Activated T-cell treated with anti-CD3 and anti-CD28 coated beads, Interleukin-2, amount 50 U/mL, for 48 hours (primary cell): ENCODE measurements at places on chromosomes 6 and 20.

- no peak for DNase-seq
Observed at GRCh38 chr6:170266061-170266825, 24.6 kb downstream of the DLL1 start.

DNA sequence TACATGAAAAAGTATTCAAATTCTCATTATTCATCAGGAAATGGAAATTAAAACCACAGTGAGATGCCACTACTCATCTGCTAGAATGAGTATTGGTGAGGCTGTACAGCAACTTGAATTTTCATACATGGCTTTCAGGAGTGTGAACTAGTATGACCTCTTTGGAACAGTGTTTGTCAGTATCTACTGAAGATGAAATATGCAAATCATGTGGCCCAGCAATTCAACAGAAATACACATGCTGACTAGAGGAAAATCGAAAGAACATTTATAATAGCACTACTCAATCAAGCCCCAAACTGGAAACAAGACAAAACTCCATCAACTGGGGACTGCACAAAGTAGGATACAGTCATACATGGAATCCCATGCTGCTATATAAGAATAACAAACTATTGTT, 102.2 kb downstream of the DCDC2 start:
- DNase-seq, result no peak

GRCh38 chr6:50848989-50849795, 30.5 kb downstream of the TFAP2B start:
- DNase-seq, result no peak

GRCh38 chr6:157040191-157040590, 263.0 kb downstream of the ARID1B start:
- DNase-seq, result no peak

- DNase-seq, result no peak
Observed at GRCh38 chr6:109332748-109333147, 49.5 kb downstream of the CD164 start.

DNA sequence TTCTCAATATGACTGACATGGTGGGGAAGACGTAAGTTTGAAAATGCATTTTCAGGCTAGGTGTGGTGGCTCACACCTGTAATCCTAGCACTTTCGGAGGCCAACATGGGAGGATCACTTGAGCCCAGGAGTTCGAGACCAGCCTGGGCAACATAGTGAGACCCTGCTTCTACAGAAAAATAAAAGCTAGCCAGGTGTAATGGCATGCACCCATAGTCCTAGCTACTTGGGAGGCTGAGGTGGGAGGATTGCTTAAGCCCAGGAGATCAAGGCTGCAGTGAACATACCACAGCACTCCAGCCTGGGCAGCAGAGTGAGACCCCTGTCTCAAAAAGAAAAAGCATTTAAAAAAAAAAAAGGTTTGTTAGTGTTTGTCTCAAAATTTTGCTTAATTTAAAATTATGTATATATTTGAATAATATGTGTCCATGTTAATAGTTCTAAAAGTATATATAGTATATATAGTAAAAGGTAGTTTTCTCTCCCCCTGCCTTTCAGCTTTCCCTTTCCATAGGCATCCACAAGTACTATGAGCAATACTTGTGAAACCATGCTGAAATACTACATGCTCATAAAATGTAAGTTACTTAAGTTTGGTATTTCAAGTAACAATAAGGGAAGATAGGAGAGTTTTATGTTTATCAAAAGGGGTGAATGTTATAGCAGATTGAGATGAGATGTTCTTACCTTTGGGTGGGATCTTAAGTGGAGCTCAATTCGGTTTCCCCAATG, 15.1 kb downstream of the PTPRA start:
- DNase-seq, result no peak

- no peak for DNase-seq
Observed at GRCh38 chr6:111523484-111524167, 40.6 kb upstream of the REV3L start.

DNA sequence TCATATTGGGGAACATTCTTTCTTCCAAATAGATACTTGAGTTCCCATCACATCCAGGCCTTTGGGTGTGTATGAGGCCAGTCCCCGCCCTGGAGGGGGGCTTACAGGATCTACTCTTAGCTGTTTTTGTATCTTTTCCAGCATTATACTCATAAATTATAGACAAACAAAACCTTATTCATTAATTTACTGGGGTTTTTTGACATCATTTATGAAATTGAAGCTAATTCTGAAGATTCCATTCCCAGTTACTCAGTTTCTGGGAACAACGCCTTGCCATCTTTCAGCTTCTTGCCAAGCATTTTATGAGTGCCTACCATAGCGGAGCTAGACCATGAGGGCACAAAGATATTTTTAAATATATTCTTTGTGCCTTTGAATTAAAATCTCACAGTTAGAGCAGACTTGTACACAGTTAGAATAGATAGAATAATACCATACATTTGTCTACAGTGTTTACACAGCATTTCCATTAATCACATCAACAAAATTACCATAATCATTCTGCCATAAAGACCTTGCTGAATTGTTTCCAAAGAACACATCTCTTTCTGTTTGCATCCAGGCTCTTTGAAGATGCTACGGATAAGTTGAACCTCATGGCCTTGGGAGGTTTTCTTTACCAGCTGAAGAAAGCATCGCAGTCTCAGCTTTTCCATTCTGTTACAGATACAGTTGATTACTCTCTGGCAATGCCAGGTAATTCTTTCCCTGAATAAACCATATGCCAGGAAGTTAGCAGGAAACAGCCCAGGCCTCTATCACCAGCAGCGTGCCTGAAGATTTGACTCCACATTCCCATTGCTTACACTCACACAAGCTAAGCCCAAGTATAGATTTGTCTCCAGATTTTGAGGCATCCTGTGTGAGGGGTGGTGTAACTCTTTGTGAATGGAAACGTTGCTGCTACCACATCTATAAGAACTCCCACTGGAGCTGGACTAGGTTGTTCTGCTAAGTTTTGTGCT, 75.4 kb upstream of the PBOV1 start:
- no peak for DNase-seq

GRCh38 chr6:38799529-38800184, 84.5 kb downstream of the DNAH8 start:
- no peak for DNase-seq

GRCh38 chr6:105601541-105602236, 198.8 kb upstream of the PREP start:
- peak; percentile 65 for DNase-seq

DNA sequence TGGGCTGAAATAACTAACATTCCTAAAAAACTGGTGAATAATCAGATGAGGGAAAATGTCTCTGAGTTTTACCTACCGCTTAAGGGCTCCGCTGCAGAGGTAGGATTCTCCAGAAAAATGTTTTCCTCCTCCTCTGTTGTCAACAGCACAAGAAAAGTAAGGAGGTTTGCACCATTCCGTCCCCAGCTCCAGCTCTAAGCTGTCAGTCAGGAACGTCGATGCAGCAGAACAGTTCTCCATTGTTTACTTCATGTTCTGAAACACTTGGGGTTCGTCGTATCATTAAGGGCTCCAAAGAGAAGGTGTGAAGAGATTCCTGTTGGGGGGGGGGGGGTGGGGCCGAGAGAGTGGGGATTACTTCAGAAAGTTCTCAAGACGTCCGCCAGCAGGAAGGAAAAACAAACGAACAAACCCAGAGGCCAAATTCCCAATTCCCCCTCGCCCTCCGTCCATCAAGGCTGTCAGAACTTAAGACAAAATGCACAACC, 734 bp downstream of the MMS22L start:
- no peak for DNase-seq

- DNase-seq, result no peak
Observed at GRCh38 chr6:41002168-41002567, 36.9 kb downstream of the UNC5CL start.

- DNase-seq, result no peak
Observed at GRCh38 chr20:57047281-57048026, 219.0 kb downstream of the BMP7 start.

GRCh38 chr20:34952671-34953070, 2.9 kb downstream of the GSS start:
- DNase-seq, result no peak

DNA sequence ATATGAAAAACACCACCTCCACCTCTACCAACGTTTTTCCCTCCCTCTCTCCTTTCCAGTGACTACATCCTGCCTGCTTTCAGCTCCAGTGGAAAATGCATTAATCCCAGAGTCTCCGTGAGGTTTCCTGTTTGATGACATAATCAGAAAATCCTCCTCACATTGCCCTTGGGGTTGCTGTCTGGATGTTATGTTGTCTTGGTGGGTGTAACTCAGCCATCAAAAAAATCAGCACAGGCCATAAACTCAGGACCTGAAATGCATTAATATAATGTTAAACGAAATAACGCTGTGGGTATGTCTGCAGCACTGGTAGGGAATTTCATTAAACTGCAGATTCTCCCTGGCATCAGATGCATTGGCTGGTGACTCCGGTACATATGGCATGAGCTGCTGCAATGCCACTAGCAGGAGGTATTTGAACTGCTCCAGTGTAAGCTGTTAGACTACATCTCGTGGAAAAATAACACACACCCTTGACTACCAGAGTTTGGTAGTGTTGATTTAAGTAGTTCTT, 297.8 kb downstream of the PRL start:
- no peak for DNase-seq

DNA sequence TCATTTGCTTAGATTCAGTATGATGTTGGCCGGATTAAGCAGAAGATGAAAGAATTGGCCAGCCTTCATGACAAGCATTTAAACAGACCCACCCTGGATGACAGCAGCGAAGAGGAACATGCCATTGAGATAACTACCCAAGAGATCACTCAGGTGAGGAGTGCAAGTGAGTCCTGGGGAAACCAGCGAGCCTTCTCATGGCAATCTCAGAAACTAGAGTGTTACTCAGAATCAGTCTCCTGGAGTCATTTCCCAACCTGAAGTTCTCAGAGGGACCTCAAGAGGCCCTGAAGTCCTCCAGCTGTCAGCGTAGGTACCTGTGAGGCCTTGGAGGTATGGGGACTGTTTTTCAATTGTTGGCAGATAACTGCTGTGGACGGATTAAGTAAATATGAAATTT, 16.9 kb downstream of the STX16 start:
- DNase-seq, result no peak

GRCh38 chr20:34431168-34431567, 68.1 kb downstream of the ITCH start:
- no peak for DNase-seq

- DNase-seq, result no peak
Observed at GRCh38 chr20:46832555-46832954, 62.1 kb upstream of the EYA2 start.

GRCh38 chr20:10247440-10247839, 28.8 kb downstream of the SNAP25 start:
- no peak for DNase-seq

GRCh38 chr6:25627001-25627400, 25.0 kb upstream of the SCGN start:
- no peak for DNase-seq

DNA sequence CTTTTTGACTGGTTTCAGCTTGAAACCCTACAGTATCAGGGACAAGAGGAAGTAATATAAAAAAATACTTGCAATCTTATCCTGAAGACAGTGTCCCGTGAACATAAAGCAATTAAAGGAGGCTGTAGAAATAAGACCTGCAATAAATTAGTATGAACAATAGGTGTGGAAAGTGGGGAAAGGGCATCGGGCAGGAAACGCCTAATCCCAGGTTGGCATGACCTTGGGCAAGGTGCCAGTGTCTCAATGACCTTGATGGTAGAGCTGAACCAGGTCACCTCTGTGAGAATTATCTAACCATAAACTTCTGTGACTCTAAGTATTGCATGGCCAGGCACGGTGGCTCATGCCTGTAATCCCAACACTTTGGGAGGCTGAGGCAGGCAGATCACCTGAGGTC, 115.2 kb downstream of the LY86 start:
- no peak for DNase-seq

DNA sequence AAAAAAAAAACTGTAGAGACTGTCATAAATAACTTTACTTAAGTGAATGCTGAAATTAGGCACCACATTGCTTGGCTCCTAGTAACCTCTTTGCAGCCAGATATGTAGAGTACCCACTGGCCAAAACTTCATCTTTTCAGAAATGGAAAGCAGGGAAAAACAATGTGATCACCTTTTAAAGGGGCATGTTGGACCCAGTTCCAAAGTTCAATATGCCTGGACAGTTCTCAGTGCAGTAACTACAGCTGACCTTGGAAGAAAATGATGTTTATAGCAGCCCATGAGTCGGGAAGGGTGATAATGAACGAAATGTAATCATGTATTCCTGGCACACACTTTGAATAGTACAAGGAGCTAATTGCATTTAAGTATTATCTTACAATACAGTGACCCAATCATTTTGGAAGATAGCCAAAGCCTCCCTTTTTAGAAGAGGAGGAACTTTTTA, 93.6 kb upstream of the TAB2 start:
- DNase-seq, result no peak

DNA sequence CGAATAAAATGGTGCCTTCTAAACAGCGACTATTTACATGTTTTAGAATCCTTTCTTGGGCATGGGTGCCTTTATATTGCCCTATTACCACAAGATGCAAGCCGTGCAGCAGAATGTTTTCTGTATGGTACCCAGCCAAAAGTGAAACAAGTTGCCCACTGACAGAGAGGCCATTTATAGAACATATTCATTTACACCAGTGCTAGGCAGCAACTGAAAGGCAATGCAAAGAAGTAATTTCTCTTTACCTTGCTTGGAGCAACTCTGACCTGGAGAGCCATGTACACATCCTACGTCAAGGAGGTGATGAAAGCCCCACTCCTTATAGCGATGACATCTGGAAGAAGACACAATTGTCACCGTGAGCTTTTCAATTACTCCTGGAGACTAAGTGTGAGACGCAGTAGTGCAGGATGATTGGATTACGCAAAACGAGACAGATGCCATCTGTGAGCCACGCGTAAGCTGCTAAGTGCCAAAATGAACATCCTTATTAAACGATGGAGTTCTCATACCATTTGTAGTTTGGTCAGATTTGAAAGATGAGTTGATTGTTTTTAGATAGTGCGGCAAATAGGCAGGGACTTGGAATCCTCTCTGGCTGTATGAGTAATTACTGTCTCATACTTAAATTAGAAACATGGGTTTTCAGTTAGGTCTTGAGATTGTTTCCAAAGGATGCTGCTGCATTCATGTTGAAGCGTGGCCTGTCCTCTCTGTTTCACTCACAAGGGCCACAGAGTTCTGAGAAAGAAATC, at the start of gene TMEM244:
Gene TMEM244 (minus strand): TSS at position 408 of the 758 bp plus-strand sequence. CDS start 127 bp downstream, at position 281.
- no peak for DNase-seq

DNA sequence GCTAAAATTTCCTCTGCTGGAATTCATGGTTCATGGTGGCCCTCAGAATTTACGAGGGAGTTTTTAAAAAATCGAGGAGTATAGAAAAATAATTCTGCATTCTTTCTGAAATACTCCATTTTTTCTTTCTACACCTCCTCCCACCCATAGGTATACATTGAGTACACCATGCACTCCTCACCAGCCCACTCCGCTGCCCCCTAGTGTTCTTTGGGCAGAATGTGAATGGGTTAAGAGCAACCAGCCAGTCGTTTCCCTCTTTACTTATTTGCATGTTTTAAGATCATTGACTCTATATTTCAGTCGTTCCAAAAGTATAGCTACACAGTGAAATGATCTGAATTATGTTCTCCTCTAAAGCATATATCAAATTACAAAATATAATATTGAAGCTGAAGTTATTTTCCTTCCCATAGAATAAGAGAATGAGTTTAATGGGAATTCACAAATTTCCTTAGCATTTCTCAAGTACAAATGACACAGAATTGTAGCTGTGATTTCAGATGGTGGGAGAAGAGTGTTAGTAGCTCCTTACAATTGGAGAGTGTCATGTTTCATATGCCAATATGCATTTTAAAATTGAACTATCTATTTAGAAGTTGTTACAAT, 977.7 kb upstream of the SLC35B3 start:
- DNase-seq, result peak; percentile 17
